T47D (cell line): ENCODE measurements at places on chromosomes 3 and 15.

DNA sequence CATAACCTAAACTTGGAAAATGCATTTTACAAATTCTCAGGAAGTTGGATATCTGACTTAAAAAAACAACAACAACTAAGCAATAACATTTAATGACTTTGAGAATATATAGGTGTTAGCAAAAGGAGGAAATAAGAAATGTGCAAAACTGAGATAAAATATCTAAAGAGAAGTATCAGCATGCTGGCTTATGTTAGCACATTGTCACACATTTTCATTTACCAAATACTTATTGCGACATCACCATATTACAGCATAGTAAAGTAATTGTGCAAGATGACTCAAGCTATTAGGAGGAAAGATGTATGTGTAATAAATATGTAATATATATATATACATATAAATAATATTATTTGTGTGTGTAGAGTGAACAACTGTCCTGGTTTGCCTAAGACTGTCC lies 9.2 kb downstream of the PTX3 start:
- DNase-seq = no peak

DNA sequence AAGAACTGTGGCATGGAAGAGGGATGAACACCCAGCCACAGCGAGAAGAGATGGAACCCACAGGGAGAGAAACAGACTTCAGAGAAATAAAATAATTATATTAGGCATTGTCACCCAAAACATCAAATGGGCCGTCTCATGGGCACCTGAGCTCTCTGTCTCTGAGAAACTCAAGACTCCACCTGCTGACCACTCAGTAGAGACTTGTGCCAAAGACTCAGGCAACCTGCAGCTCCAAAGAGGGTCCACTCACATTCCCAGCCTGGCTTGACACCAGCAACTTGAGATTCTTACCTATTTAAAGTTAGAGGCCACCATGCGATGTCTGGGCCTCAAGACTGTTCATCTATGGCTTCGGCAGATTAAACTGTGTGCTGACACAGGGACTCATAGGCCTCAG lies 12.0 kb downstream of the SEMA5B start:
- DNase-seq = peak; percentile 17

DNA sequence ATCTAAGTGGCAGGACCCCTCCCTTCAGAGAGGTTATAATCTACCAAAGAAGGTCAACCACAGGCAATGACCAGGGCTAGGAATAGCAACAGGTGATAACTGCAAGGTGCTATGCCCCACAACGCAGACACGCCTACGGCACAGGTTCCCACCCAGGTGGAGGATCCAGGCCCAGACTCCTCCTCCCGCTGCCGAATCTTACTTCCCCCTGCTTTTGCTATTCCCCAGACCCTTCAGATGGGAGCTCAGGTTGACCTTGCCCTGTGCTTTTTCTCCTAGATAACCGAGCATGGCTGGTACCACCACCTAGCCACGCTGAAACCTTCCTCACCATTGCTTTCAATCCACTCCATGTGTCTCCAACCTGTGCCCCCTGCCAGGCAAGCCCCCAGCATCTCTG lies 142.2 kb upstream of the IGF1R start:
- no peak for DNase-seq

DNA sequence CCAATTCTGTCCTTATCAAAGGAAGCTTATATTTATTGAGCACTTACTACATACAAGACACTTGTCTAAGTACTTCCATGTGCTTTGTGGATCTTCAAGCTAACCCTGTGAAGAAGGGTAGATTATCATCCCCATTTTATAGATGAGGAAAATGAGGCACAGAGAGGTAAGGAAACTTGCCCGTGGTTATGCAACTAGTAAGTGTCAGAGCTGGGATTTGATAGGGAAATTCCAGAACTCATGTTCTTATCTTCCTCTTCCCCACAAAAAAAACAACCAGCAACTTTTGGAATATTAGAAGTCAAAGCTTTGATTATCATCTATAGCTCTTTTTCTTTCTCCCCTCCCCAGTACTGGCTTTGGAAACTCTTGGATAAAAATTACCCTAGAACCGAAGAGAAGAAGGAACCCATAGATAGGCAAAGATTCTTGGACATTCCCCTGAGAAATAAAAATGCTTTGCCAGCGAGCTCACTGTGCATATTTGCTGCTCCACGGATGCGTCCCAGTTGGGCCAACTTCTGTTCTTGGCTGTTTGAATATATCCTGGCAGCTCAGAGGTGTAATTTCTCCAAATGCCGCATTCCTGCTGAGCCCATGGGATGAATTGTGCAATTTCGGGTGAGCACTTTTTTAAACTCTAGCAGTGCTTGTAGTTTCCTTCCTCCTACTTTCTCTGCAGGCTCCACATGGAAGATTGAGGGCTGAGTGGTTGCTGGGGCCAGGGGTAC lies 591.5 kb upstream of the CFAP20DC start:
- DNase-seq = no peak

DNA sequence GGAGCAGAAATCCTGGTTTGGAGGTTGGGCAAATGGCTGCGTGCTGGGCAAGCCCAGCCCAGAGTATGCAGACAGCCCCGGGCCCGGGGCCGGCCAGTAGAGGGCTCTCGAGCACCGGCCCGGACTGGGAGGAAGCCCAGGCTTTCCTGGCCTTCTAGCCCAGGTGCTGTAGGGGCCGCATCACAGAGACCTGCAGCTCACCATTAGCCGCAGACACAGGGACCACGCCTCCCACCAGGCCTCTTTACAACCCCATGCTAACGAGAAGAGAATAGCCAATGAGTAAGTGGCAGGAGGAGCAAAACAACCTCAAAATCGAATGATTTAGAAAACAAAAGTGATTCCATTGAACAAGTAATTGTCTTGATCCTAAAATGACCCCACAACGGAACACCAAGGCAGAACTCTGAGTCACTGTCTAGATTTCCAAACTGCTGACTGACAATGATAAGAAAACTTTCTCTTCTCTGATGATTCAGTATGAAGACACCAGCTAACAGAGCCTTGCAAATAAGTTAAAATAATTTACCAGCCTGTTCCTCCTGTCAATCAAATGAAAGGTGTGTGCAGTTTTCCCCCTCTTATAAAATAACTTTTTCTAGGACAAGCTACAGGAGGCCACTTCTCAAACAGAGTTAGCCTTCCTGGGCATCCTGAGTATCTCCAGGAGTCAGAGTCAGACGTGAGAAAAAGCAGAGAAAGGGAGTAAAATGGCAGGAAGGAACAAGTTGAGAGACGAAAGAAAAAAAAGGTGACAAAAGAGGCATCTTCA lies 102.2 kb downstream of the DGKG start:
- DNase-seq = peak; percentile 91

DNA sequence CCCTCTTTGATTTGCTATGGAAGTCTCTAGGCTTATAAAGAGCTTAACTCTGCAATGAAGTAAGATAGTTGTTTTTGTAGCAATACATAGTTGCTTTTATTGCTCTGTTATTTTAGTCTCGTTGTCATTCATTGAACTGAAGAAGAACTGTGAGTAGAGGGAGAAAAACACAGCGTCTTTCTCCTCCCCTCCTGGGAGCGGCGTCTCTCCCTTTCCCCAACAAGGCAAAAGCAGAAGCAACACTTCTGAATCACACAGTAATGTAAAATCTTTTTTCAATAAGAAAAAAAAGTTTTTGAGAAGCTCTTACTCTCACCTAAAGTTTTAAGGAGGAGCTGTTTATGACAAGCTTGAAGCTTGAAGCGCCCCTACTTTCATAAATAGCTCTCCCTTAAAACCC lies 119.3 kb upstream of the SLC7A14 start:
- DNase-seq = no peak

DNA sequence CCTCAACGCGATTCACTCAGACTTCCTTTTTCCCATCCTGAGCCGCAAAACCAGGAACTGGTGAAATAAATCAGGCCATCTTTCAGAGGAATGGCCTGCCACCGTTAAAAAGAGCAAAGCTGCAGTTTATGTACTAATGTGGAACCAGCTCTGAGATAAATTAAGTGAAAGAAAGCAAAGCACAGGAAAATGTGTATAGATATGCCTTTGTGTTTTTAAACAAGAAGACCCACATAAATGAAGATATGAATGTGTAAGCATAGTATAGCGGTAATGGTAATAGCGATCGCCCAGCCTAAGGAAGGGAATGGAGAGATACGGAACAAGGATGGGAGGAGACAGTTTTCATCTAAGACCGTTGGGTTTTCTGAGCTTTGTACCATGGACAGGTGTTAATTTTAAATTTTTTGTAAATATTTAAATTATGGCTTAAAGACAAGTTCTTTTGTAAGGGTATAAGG lies 30.8 kb upstream of the RPN1 start:
- DNase-seq = no peak

- DNase-seq = no peak
Observed at GRCh38 chr3:88211096-88211890, 61.5 kb downstream of the C3orf38 start.
